ENCODE measurements at places on chromosomes 2 and 18.

- DNase-seq: no peak
These were observed 64.2 kb downstream of the SCG2 start for GRCh38 chr2:223537651-223538601.

- no peak for DNase-seq
These were observed 92.3 kb downstream of the CELF4 start for GRCh38 chr18:37473195-37473840.

DNA sequence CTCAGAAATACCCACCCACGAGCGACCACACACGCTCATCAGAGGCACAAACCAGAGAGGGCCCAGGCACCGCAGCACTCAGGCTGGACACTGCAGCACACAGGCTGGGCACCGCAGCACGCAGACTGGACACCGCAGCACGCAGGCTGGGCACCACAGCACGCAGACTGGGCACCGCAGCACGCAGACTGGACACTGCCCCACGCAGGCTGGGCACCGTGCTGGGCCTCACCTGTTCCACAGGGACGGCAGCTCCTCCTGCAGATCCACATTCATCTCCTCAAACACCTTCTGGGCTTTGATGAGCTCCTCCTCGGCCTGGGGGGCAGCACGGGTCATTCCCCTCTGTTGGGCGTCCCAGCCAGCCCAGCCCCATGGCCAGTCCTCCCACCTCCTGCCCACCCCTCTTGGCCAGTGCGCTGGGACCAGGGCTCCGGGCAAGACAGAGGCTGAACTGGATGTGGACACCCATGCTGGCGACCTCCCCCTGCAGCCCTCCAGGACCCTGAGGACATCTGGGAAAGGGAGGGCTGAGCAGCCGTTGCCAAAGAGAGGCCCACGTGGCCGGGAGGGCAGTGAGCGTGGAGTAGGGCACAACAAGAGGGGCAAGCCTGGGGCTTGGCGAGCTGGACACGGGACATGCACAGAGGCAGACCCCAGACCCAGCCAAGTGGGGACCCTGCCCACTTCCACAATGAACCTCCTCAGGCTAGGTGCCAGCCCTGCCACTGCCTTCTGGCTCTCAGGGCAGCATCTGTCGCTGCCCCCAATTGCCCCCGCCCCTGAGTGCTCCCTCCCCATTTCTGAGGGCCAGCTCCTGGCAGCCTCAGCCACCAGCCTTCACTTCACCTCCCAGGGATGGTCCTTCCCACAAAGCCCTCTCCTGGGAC is 43.0 kb downstream of the BIN1 start:
- DNase-seq: no peak

DNA sequence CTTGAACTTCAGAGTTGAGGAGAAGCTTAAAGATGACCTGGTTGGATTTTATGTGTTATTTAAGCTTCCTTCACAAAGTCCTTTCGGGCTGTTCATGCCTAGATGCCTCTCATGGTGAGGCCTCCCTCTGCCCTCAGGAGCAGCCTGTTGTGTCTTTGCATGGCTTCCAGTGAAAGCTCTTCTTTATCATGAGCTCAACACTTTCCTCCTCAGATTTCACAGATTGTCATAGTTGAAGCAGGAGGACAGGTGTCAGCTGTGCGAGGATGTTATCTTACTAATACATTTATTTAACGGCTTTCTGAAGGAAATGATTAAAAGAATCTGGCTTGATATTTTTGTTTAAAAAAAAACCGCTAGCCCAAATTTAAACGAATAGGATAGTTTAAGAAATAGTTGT is 48.8 kb upstream of the ITSN2 start:
- no peak for DNase-seq

DNA sequence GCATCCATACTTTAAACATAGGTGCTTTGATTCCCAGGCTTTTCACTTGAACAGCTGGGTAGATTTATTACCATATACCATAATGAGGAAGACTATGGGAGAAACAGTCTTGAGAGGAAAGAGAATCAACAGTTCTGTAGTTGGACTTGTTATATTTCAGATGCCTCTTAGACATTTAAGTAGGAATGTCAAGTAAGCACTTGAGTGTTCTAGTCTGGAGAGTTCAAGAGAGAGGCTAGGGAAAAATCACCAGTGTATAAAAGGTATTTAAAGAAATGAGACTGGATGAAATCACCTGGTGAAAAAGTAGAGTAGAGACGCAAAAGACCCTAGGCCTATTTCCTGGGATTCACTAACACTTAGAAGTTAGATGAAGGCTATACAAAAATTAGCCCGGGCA is 13.5 kb upstream of the CCNT2 start:
- DNase-seq: no peak

DNA sequence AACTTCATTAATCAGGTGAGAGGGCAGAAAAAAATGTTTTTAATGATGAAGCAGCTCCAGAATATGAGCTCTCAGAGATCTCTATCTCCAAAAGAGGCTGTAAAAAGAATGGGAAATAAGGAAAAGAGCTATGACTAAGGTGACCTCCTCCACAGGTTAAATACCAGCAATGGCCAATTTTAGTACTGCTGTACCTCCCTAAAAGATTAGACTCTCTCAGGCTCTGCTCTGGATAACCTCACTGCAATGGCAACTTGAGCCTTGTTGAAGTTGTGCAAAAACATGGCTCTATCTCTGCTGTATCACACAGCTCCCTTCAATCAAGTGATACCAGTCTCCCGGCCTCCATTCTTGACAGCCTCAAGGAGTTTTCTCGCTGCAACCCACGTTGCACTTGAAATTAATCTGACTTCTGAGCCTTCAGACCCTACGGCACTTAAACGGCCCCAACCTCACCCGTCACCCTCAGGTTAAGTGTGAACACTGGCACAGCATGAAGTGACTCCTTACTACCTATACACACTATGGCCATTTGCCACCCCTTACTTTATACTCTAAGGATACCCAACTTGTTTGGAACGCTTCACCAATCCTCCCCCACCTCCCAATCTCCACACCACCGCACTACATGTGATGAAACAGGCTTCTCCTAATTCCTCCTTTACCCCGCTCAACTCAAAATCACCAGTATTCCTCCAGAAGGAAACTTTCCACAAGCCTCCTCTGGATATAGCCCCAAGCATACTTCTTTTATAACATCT is 36.3 kb downstream of the SMAD2 start:
- no peak for DNase-seq

GRCh38 chr18:39434223-39434920 is 1868.8 kb upstream of the CELF4 start:
- no peak for DNase-seq

- no peak for DNase-seq
These were observed 300.0 kb downstream of the PDE11A start for GRCh38 chr2:177772529-177772928.

- DNase-seq: no peak
These were observed 126.6 kb upstream of the RMDN2 start for GRCh38 chr2:37798315-37799005.

GRCh38 chr2:172095146-172095904 is 7.4 kb downstream of the DLX2 start:
- DNase-seq: no peak

DNA sequence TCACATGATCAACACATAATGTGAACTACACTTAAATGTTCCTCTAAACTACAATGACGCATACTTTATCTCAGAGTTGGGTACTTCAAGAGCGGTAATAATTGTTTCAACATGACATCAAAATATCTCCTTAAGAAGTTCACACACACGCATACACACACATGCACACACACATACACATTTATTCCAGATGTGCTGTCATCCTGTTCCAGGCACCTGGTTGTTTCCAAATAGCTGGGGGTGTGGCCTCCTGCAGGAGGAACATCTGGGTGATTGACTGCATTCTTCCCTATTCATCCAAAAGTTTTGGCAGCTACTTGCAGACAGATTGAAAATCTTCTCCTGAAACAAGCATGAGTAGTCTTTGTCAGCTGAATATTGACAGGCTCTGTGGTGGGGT is 37.9 kb upstream of the PIK3C3 start:
- DNase-seq: no peak

DNA sequence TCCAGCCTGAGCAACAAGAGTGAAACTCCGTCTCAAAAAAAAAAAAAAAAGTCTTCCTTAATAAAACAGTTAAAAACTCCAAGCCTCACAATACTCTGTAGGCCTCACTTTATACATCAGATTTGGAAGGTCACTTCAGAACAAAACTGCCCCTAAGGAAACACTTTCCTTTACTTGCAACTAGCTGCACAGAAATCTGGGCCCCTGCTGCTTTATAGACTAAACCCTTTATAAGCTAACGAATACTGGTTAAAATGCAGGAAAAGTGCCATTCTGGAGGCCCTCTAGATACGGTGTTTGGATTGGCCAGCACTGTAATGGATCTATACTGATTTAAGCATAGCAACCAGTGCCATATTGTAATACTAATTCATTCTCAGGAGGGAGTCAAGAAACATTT is 1.5 kb downstream of the ABHD1 start:
- no peak for DNase-seq

DNA sequence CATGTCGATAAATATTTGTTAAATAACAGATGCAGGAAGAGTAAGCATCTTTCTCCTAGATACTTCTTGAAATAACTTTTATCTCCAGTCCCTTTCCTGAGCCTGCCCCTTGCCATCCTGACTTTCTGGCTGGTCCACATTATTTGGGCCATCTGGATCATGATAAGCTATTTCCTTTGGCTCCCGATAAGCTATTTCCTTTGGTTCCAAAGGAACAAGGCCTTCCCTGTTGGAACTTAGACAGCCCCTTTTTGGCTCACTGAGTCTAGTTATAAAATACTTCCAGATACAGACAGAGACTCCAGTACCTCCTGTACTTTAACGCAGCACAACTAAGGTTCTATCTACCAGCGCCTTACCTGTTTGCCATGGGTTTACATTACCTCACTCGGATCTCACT is 205.3 kb upstream of the CCDC150 start:
- DNase-seq: no peak

GRCh38 chr2:132038179-132038882 is 123.4 kb downstream of the ANKRD30BL start:
- no peak for DNase-seq

- no peak for DNase-seq
These were observed 28.1 kb upstream of the CHST9 start for GRCh38 chr18:27213123-27213717.

DNA sequence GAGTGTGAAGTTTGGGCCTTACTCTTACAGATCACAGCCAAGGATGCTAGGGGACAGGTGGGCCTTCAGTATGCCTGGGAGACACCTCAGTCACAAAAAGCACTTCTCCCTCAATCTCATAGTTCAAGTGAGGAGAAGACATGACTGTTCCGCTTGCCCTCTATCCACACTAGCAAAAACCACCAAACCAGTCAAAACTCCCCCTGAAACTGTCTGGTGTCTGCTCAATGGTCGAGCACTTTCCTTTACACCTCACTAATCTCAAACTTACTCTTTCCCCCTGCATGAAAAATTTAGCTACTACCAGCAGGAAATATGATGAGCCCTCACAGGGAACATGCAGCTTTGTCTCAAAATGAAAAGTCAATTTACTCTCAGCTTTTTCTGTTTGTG is 232.2 kb downstream of the TRIB2 start:
- no peak for DNase-seq

DNA sequence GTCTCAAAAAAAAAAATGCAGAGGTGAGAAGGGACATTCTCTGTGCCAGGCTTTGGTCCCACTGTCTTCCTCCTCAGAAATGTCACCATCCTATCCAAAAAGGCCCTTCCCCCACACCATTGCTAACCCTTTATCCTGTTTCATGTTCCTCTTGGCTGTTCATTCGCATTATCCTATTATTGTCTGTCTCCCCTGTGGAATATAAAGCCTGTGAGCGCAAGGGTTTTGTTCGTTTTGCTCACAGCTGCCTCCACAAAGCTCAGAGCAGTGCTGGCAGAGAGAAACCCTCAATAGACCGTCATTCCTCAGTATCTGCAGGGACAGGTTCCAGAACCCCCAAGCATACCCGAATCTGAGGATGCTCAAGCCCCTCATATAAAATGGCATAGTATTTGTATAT is 91.8 kb downstream of the LOXHD1 start:
- no peak for DNase-seq

DNA sequence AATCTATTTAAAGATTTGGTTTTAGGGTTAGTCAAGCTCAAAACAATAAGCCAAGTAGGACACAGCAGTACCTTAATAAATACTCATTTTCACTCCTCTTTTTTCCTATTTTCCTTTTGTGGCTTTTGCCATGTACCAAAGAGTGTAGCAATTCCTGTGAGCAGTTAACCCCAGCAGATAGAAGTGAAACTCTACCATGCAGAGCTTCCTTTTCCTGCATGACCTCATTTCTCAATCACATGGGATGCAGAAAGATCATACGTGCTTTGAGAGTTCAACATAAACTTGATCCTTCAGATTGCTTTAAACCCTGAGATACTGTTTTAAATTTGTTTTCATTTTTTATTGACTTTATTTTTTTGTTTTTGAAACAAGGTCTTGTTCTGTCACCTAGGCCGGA is 99.1 kb upstream of the ARHGAP15 start:
- DNase-seq: no peak

- no peak for DNase-seq
These were observed 48.1 kb downstream of the ATOH8 start for GRCh38 chr2:85801871-85802270.

- no peak for DNase-seq
These were observed 54.2 kb downstream of the ZCCHC2 start for GRCh38 chr18:62576845-62577512.

- no peak for DNase-seq
These were observed 25.1 kb upstream of the CREB1 start for GRCh38 chr2:207504513-207505170.

- DNase-seq: no peak
These were observed 79.8 kb downstream of the LONRF2 start for GRCh38 chr2:100242476-100242875.

GRCh38 chr18:28459587-28459986 is 282.7 kb upstream of the CDH2 start:
- DNase-seq: no peak

GRCh38 chr18:23828426-23828825 is 139.2 kb downstream of the LAMA3 start:
- DNase-seq: no peak

GRCh38 chr2:56169521-56169920 is 14.3 kb upstream of the CCDC85A start:
- no peak for DNase-seq

DNA sequence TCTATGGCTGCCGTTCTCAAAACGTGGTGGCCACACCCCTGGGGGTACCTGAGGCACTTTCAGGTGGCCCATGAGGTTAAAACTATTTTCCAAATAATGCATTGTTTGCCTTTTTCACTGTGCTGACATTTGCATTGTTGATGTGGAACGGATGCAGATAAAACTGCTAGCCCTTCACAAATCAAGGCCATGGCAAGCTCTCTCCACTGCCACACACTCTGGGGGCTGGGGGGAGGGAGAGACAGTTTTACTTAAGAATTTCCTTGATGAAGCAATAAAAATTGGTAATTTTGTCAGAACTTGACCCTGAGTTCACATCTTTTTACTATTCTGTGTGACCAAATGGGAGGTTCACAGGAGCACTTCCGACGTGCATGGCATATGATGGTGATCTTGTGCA is 22.0 kb upstream of the TGIF1 start:
- DNase-seq: no peak

DNA sequence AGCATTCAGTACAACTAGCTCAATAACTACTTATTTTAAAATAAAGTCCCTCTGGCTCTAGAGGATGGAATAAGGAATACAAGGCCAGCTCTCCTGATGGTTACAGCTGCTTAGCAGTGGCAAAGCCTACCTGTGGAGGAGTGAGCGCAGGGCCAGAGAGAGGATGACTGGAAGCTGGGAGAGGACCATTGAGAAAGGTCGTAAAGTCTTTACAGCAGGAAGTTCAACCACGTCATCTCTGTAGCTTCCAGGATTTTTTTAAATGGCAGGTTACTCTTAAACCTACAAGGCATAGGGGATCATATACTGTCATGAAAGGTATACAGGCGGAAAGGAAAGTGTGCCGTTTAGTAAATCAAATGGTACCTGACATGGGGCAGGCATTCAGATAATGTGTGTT is 26.3 kb downstream of the ANXA4 start:
- no peak for DNase-seq
